ENCODE measurements at places on chromosomes 6 and 20.

DNA sequence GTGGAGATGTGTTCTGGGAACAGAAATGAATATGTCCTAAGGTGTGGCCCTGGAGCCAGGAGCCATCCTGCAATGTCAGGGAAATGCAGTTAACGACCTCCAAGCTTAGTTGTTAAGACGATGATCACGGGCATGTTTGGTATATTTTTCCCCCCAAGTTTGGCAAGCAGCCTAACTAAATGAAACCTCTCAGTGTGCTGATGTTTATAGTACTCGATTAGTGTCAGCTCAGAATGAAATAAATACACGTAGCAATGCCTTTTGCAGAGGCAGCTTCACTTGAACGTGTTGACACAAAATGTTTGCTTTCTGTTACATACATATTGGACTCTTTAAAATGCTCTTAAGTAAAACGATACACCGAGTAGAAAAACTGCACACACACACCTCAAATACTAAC is 76.2 kb upstream of the OLIG3 start:
- no peak for DNase-seq

GRCh38 chr6:136963259-136963658 is 41.2 kb downstream of the SLC35D3 start:
- DNase-seq = no peak

DNA sequence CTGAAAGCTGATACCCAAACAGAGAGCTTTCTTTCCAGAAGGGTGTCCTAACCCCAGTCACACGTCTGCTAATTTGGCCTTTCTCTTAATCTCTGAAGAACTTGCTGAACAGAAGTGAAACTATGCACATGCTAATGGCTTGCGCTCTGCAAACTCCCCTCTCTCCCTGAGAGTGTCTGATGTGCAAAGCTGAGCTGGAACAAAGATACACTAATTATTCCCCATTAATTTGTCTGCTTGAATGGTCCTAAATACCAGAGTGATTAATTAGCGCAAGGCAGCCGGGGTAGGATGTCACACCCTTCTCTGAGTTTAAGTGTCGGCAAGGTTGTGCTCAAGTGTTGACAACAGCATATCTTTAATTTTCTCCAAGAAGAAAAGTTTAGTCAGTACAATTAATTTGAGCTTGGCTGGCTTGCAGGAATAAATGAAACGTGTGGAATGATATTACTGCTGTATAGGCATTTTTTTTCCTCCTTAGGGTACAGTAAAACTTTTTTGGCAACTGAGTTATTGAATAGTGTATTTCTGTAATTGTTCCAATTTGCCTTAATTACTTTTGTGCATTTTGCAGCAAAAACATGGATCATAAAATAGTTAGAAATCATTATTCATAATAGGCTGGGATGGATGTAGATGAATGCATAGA is 715.9 kb upstream of the POU3F2 start:
- no peak for DNase-seq

DNA sequence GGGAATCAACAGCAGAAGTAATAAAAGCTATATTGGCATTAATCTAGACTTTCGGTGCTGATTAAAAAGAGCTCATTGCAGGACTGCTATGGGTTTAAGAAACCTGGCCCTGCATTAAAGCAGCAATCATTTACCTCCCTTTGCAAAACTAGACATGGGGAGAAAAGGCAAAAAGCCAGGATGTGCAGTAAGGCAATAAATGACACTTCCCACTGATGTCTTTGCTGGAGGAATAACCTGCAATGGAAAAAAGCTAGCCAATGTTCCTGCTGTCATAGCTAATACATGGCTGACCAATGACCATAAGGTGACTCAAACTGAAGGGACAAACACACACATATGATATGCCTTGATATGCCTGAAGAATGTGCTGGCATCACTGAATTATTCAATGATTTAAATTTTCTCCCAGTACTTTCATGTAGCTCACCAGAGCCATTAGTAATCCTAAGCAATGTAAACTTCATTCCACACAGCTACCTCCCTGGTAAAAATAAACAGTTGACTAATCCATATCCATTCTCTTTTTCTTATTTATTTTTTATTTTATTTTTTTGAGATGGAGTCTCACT is 8.7 kb downstream of the DNAAF9 start:
- no peak for DNase-seq

GRCh38 chr20:53866794-53867740 is 203.3 kb downstream of the BCAS1 start:
- DNase-seq = peak; percentile 92

DNA sequence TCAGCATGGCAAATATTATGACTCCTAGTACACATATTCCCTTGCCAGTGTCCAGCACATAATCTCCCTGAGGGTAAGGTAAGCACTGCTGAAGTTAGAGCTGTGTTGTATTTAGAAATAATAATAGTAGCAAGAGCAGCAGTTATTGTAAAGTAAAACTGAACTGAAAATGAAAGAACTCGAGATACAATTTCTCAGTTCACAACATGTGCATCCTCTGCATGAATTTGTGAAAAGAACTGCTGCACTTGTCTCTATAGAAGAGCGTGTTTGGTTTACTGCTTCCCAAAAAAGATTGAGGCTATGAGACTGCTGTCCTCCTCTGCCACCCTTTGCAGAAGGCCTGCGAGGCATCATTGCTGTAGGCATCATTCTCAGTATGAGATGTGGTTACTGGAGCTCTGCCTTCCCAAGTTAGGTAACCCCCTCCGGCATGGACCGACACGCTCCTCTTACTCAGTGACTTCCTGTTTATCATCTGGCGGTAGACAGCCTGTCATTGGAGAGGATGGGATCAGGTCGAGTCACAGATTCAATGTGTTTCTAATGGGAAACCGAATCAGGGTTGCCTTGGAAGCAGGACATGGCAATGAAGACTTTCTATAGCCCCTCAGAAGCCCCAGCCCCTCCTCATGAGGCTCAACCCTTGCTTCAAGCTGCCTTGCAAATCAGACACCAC is 48.1 kb downstream of the SLC24A3 start:
- no peak for DNase-seq

GRCh38 chr6:71888756-71889340 is 2.5 kb downstream of the RIMS1 start:
- DNase-seq = no peak

DNA sequence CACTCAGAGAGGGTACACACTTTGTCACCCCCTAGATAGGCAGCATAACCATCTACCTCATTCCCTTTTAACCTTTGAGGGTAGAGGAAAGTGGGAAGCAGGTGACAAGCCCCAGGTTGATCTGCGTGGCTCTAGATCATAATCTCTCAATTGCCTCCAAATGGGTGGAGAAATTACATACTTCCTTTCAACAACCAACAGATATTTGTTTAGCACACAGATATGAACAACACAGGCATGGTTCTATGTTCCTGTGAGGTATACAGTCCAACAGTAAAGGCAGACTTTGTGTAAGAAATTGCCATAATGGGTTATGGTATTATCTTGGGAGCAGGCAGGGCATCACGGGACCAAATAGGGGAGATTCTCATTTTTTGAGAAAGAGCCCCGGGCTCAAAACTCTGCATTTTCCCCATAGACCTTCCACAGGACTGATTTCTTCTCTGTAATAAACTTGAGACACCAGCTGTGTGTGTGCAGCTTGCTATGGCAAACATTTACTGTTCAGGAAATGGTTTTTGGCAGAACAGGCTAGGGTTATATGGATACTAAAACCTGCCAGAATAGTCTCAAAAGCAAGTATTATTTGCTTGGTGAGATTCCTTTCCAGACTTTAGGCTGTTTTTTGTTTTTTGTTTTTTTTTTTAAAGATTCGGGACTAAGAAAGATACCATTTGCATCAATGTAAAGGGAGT is 126.2 kb downstream of the CD164 start:
- DNase-seq = peak; percentile 90
